ENCODE measurements at places on chromosomes 3 and 15. TPM values are rescaled to one million over a fixed set of nuclear protein-coding genes. Genes with fewer than 3 reads are reported as not detected.

ZCWPW2 gene
- total RNA-seq: 2.0 TPM

CLCN2 gene
- 2.9 TPM for total RNA-seq

PLA2G4E gene
- total RNA-seq: 0.05 TPM

DPPA2 gene
- total RNA-seq: not detected

GRCh38 chr3:1439395-1439794, 346.6 kb downstream of the CNTN6 start:
- DNase-seq: peak; percentile 50

- DNase-seq: no peak
These were observed 127.4 kb downstream of the FOXP1 start for GRCh38 chr3:71456156-71456555.

MYL3 gene
- 11,437 TPM for total RNA-seq

- no peak for DNase-seq
These were observed 116.1 kb upstream of the P2RY1 start for GRCh38 chr3:152718810-152719209.

Measured in Right ventricle myocardium inferior (tissue), 1 donor.